Stimulated activated CD4-positive, alpha-beta T cell treated with anti-CD3 and anti-CD28 coated beads, TNF-alpha, amount 100 ng/mL, for 48 hours (primary cell): ENCODE measurements at places on chromosomes 7 and 10.

GRCh38 chr10:78775891-78776290, 292.9 kb upstream of the ZMIZ1 start:
- DNase-seq: no peak

- no peak for DNase-seq
These were observed 12.7 kb downstream of the HK1 start for GRCh38 chr10:69290993-69291392.

- no peak for DNase-seq
These were observed 15.4 kb downstream of the SLC25A28 start for GRCh38 chr10:99604862-99605261.

DNA sequence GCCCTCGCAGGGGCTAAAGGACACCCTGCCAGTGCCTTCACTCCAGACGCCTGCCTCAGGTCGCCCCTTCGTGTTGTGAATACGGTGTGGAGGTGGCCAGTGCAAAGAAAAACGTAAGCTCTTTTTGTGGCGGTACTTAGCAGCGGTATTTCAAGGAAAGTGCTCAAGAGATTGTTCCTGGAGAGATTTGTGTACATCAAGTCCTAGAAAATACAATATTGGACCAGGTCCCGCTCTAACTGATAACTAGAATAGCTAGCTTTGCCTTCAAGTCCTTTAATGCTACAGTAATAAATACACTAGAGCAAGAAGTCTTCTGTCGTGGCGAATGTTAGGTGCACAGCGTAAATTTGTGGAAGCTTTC, 689 bp downstream of the PLCE1 start:
- no peak for DNase-seq

DNA sequence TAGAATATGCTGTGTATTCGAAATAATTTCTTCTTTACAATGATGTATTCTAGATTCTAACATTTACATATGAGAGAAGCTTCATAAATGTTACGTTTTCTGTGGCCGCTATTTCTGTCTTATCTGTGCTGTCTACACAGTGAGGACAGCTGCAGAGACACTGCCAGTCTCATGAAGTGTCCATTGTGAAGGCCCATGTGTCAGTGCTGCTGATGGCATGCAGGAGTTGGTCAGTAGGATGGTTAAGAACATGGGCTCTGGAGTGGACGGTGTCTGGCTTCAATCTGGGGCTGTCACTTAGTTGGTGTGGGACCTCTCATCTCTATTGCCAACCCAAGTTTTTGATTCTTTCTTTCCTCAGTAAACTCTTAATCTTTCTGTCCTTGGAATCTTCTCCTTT, 137.3 kb downstream of the SDK1 start:
- DNase-seq: no peak

DNA sequence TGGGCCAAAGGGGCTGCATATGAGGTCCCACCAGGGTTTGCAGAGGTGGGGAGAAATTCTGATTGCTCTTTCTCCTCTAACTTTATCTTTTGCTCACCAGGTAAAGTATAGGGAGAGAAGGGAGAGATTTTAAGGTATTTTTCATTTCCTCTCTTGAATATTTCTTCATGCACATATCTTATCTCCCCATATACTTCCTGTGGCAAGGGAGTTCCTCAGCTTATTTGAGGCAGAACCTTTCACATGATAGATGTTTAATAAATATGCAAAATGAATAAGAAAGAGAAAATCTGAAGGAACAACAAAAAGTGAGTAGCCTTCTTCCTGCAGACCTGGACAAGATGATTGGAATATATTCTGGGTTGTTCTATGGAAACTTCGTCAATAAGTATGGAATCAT, 67.4 kb upstream of the PDCD4 start:
- no peak for DNase-seq

GRCh38 chr7:31049005-31049765, 2.9 kb upstream of the ADCYAP1R1 start:
- DNase-seq: no peak

DNA sequence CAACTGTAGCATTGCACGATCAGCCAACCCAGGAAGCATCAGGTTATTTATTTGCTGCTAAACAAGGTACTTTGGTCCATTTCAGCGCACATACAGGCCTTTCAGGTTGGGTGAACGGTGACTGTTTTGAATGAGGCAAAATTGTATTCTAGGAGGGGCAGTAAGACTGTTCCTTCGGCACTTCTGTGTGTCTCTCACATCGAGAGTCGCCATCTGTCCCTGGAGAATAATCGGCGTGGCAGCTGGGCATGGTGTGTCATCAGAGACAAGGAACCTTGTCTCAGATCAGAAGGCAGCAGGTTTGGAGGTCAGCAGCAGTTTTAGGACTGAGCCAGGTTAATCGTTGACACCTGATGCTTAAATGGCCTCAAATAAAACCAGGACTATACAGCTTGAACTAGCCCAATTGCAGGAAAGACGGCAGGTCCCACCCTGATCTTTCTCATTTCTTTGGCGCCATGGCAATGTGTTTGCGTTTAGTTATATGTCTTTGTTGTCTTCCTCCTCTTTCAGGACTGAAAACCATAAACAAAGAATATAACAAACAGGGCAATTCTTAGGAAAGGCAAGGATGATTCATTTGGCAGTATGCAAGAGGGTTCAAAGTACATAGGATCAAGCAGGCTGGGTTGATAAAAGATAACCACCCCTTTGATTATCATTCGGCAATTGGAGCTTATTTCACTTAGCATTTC, 92.0 kb upstream of the PRR15 start:
- no peak for DNase-seq

DNA sequence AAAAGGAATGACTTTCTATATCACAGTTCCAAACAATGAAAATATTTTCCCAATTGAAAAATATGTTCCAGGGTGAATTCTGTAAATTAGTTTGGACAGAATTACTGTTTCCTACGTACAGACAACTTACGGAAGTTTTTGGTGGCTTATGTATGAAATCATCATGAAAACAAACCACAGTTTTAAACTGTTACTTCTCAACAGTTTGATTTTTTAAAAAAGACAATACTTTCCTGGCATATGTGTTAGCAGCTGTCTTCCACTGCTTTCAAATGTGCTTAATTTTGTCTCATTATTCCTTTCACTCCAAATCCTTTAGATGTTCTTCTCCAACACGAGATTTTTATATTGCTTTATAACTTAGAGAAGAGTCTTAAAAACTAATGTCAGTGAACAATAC, 56.2 kb downstream of the SEMA3A start:
- no peak for DNase-seq

DNA sequence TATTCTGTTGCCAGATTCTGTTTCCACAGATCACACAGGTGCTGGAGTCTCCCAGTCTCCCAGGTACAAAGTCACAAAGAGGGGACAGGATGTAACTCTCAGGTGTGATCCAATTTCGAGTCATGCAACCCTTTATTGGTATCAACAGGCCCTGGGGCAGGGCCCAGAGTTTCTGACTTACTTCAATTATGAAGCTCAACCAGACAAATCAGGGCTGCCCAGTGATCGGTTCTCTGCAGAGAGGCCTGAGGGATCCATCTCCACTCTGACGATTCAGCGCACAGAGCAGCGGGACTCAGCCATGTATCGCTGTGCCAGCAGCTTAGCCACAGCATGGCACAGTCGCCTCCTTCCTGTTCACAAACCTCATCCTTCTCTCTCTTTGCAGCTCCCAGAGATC, 237.5 kb upstream of the PRSS1 start:
- DNase-seq: no peak

- DNase-seq: no peak
These were observed 197.8 kb upstream of the IMMP2L start for GRCh38 chr7:111760043-111760442.

DNA sequence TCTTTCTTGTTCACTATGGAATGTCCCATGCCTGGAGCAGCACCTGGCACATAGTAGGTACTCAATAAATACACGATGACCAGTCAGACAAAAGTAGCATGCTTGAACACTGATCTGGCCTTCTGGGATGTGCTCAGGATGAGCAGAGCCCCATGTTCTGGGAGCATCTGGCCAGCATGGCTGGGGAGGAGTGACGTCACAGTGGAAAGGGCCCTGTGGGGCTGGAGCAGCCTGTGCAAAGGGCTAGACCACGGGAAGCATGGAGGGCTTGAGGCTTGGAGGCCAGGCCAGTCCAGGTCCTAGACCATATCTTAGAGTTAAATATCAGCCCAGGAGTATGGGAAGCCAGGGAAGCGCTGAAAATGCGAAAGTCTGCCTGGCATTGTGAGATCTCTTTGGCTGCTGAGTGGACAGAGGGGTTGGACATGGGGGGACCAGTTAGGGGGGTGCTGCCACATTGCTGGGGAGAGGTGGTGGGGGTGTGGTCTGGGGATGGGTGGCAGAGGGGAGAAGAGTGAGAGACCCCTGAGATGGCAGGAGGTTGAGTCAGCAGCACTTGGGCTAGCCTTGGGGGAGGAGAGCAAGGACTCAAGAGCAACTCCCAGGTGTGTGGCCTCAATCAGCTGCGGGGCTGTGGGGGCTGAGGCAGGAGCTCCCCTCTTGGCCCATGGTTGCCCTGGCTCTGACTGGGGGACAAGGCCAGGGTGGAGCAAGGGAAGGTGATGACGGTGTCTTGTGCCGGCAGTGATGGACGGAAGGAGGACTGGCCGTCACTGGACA, 34.9 kb downstream of the ZCCHC24 start:
- DNase-seq: no peak

- no peak for DNase-seq
These were observed 10.0 kb upstream of the DDIT4 start for GRCh38 chr10:72263613-72264241.

DNA sequence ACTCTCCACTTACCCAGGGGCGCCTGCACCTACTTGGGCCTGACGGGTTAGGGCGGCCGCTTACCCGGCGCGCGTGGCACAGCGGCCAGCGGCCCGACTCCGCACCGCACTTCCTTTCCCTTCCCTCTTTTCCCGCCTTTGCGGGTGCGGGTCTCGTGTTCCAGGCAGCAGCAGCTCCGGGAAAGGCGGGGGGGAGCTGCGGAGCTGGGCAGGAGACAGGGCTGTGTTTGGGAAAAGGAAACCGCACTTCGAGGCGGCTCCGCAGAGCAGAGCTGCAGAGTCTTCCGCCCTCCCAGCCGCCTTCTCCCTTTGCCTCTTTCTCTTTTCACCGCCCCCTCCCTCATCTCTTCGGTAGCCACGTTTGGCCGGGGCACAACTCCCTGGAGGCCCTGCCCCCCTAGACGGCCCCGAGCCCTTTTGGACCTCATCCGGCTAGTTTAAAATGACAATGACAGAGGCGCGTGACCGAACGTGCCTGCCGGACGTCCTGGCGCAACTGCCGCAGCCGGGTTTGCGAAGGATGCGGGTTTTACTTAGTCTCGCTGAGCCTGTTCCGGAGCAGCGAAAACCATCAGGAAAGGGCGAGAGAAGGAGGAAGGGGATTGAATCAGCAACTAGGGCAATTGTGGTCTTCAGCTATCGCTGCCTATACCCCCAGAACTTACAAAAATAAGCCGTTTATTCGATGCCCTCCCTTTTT, 7.9 kb upstream of the PAX2 start:
- no peak for DNase-seq

DNA sequence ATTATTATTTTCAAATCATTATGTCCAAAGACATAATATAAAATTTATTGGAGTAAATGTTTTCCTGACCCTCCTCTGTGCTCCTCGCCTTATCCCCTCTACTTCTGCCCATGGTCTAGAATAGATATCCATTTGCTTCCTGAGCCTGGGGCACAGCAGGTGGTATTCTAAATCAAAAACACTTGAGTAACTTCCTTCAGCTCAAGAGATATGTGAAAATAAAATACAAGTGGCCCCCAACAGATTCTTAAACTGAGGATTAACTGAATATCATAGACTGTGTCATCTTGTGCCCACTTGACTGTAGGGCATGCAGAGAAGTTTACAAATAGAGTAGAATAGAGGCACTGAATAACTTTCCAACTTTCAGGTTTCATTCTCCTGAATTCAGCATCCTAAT, 59.1 kb downstream of the HGF start:
- DNase-seq: no peak

- no peak for DNase-seq
These were observed 46.1 kb downstream of the CPEB3 start for GRCh38 chr10:92244796-92245195.

DNA sequence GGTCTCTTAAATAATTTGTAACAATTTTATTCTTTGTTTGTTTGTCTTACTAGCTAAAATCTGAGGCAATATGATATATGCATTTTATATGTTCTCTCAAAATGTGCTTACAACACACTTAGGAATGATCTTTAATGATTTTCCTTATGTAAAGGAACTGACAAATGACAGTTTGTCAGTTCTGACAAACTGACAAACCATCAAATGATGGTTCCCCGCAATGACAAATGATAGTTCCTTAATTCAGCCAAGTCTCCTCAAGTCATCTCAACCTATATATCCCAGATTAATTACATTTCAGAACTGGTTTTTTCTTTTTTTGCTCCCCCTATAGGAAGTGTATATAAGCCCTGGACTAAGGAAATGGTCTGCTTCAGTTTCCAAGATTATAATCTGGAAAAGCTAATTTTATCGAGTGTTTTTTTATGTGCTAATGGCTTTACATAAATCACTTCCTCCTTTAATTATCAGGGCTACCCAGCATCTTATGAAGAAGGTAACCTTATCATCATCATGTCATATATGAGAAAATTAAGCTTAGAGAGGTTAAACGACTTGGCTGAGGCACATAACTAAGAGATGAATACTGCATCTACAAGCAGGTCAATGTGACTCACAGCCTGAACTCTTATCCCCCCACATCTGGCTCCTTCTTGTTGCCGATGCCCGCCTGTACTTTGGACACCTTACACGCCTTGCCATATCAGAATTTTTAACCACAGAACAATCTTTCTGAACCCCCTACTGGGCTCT, 75.1 kb downstream of the RELN start:
- DNase-seq: no peak

DNA sequence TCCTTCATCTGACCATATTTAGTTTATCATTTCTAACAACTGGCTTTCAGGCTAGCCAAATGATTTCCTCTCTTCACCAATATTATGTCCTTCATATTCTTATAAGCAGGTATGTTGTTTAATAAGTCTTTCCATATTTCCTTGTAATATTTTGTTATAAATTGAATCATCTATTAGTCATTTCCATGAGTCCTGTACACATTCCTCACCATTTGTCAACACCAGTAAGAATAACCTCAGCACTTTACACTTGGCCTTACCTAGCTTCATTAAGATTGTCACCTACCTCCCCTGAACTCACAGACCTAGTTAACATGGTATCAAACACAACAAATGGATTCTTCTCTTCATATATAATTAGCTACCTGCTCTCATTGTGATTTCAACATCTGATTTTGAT, 282.3 kb downstream of the SEMA3D start:
- no peak for DNase-seq

DNA sequence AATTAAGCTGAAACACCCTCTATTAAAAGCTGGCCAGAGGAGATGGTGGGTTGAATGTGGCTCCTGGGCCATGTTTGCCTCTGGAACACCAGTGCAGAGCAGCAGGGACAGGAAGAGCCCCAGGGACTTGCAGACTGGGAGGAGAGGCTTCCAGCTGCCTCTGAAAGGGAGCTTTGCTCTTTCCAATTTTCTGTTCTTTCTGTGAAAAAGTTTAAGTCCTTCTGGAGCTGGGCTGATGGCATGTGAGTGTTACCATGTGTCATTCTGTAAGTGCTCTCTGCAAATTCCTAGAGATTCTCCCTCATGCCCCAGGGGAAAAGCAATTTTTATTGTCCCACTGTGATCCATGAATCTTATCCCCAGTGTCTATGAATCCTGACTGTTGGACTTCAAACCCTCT, 112.8 kb upstream of the LANCL2 start:
- DNase-seq: no peak
